AG08395 (cell line): ENCODE measurements at places on chromosomes 5 and 9.

GRCh38 chr5:124887223-124887622 is 140.8 kb upstream of the ZNF608 start:
- no peak for DNase-seq

DNA sequence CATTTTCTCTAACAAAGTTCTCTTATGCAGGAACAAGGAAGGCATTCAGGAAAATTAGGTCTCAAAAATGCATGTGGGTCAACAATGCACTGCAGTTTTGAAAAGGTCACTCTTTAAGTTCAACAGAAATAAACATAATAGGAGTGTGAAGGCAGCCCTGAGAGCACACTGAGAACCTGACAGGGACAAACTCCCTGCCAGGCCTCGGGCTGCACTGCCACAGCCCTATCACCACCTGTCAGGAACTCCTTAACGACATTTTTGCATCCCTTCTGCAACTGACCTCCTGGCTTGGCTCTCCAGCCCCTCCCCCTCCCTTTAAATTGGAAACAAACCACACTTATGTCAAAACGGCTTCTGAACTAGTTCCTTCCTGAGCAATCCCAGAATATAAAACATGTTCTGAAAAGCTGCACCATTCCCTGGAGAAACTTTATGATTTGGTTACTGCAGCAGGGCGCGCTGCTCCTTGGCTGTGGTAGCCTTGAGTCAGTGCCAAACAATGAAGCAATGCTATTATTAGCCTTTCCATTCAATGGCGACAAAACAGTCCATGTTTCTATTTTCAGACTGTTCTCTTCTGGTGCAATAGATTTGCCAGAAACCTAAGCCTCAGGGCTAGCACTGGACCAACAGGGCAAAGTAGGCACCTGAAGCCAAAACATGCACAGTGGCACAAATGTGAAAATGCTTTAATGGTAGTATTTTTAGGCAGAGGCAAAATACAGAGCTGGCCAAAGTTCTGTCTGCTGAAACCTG is 160.1 kb upstream of the ZNF608 start:
- peak; percentile 64 for DNase-seq

DNA sequence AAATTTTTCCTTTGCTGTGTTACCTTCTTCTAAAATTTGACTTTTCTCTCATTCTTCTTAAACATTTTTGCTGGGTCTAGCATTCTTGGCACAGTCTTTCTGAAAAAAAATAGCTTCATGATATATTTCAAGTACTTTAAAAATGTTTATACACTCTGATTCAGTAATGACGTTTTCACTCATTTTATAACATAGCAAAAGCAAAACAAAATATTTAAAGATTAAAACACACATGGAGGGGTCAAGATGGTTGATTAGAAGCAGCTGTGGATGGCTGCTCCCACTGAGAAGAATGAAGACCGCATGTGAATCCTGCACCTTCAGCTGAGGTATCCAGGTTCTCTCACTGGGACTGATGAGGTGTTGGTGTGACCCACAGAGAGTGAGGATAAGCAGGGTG is 188.2 kb downstream of the SGCD start:
- DNase-seq, result no peak

DNA sequence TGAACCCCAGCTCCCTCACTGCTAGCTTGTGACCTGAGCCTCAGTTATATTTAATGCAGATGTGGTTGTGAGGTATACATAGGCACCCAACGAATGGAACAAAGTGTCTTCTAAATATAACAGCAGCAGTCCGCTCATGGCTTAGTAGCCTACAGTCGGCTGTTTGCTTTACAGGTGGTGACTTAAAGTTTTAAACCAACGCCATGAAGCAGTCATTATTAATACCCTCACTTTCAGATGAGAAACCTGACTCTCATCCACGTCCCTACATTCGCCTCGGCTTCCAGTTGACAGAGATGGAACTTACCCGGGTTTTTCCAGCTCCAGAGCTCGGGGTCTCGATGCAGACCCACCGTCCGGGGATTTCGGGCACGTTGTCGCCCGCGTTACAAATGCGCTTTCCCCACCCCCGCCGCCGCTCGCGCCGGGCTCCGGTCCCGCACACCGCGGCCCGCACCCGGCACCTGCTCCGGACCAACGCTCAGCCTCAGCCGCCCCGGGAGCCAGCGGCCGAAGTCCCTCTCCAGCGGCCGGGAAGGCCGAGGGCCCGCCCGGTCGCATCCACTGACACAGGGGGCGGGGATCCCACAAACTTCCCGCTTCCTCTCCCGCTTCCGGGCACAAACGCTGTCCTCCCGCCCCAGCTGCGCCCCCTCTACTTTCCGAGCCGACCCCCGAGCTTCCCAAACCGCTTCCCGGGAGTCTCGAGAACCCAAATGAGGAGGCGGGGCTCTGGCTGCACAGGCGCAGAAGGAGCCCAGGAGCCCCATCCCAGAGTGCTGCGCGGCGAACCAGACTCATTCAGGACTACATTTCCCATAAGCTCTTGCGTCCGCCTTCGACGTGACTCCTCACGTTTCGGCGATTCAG is at the start of gene ZNF782:
ZNF782 (minus strand) TSS at position 734 of the 870 bp plus-strand sequence. CDS start 2,553 bp downstream, outside the sequence.
- DNase-seq, result peak; percentile 97

GRCh38 chr9:133378408-133378962 is 2.3 kb downstream of the STKLD1 start:
- DNase-seq, result no peak

DNA sequence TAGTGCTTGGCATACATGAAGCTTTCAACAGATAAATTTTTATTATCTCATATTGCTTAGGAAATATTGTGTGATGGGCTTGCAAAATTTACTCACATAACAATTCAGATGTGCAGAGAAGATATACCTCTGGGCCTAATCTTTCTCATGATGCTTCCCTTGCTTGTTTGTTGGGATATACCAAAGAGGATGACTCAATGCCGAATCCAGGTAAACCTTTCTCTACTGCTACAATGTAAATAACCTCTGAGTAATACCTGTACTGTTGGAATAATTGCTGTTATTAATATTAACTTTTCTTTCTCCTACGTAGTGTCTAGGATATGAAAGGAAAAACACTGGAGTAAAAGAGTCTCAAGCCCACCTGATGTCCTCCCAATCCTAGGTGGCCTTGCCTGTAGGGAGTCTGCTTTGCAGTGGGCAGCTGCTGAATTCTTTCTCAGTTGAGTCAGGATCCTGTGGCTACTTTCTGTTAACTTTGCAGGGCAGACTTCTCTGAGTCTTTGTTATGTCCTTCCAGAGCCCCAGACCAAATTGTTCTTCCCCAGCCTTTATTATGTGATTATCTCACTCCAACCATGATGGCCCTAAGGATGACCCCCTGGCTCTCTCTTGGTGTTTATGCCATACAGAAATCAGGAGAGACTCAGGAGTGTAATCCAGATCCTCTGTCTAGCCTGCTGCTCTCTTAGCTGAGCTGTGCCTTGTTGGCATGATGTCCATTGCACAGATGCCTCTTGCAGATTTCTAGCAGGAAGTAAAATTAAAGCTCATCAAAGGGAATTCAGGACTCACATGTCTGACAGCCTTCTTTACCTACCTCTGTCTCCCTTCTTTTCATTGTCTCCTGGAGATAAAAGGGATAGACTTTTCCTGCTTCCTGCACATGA is 208.1 kb downstream of the SNX18 start:
- peak; percentile 30 for DNase-seq

GRCh38 chr9:11871852-11872251 is 821.3 kb upstream of the TYRP1 start:
- no peak for DNase-seq

GRCh38 chr5:89263846-89264245 is 380.9 kb upstream of the MEF2C start:
- DNase-seq, result no peak

DNA sequence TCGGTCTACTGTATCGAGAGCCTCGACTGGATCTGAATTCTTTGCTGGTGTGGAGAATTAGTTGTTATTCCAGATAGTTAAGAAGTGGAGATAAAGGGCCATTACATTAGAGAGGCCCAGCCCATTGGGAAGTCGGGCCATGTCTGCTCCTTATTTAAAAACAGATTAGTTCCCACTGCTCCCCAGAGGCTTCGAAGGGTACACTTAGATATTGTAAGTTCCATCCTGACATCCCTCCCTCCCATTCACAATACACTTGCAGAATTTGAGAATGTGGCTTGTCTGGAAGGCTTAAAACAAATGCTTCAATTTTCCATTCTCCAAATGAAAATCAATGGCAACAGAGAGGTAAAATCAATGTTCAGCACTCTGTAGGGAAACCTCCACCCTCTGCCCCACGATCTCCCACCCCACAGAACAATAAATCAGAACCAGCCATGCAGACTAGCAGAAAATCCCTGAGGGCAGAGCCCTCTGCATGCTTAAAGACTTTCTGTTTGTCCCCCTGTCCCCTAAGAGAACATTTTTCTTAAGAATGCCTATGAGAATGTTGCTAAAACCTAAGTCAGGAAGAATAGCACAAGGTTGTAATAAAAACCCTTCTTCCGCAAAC is 364.1 kb downstream of the SPOCK1 start:
- no peak for DNase-seq

DNA sequence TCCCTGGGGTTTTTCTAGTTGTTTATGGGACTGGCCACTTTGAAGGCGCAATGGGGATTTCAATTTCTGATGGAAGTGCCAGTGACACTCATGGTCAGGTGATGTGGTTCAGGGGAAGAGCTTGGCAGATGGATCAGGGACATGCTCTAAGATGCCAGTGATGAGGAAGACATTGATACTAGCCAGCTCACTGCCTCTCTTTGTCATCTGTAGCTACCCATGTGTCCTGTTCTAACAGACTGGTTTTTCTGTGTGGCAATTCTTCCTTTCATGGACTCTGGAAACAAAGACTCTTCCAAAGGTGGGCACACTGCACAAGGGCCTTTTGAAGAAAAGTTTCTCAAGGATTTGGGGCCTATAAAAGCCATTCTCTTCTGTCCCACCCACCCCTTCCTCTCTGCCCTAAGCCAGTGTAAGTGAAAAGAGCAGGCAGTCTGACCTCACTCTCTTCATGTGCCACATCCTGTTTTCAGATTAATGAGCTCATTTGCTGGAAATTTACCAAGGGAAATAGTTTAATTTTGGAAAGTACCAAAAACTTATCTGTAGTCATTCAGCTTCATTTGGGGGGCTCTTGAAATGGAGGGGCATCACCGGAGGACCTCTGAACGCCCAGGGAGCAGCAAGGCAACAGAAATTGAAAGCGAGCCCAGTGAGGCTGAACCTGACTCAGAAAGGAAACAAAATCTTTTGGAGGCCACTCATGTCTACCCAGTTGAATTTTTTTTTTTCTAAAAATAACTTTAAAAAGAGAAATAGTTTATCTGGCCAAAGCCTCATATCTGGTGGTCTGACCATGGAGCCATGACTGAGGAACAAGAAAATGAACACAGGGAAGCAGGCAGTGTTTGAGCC is 4.9 kb upstream of the TRAF1 start:
- DNase-seq, result peak; percentile 70

GRCh38 chr9:134802216-134802795 is 78.3 kb upstream of the FCN2 start:
- DNase-seq, result no peak

GRCh38 chr9:27377147-27377807 is 80.3 kb upstream of the EQTN start:
- DNase-seq, result no peak

- DNase-seq, result no peak
Observed at GRCh38 chr5:72937517-72938061, 18.3 kb upstream of the FCHO2 start.

GRCh38 chr9:136697821-136698526 is 10.7 kb upstream of the AGPAT2 start:
- no peak for DNase-seq

GRCh38 chr5:131459216-131459615 is 175.8 kb downstream of the RAPGEF6 start:
- DNase-seq, result no peak

- DNase-seq, result peak; percentile 61
Observed at GRCh38 chr5:173315495-173316338, 12.5 kb downstream of the STC2 start.

DNA sequence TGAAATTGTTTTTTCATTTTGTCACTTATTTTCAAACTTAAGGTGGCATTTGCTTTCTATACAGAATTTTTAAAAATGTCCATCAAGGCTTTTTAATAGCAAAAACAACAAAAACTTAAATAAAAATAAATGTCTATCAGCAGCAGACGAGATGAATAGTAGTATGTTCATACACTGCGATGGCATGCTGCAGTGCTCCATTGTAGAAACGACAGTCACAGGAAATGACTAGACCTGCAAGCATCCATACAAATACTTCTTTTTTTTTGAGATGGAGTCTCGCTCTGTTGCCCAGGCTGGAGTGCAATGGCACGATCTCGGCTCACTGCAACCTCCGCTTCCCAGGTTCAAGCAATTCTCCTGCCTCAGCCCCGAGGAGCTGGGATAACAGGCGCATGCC is 41.4 kb downstream of the COL23A1 start:
- peak; percentile 43 for DNase-seq

DNA sequence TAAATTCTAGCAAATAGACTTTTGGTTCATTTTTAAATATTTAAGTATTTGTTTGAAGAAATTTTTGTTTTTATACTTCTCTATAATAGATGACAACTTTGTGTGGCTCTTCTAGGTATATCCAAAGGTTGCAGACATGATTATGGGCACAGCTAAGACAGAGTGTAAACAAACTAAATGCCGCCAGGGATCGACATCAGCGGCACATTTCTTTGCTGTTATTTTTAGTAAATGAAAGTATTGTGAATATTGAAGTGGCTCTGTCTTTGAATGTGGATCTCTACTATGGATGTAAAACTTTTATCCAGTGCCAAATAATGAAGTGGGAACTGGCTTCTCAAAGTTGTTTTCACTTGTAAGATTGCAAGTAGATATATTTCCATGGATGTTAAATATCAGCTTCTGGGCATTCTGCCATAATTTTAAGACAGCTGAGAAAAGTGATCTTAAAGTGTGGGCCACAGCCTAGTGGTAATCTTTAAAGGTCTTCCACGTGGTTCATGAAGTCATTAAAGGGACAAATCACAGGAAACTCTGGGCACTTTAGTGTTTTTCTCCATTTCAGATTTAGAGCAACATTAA is 589.9 kb downstream of the ZNF608 start:
- DNase-seq, result no peak

DNA sequence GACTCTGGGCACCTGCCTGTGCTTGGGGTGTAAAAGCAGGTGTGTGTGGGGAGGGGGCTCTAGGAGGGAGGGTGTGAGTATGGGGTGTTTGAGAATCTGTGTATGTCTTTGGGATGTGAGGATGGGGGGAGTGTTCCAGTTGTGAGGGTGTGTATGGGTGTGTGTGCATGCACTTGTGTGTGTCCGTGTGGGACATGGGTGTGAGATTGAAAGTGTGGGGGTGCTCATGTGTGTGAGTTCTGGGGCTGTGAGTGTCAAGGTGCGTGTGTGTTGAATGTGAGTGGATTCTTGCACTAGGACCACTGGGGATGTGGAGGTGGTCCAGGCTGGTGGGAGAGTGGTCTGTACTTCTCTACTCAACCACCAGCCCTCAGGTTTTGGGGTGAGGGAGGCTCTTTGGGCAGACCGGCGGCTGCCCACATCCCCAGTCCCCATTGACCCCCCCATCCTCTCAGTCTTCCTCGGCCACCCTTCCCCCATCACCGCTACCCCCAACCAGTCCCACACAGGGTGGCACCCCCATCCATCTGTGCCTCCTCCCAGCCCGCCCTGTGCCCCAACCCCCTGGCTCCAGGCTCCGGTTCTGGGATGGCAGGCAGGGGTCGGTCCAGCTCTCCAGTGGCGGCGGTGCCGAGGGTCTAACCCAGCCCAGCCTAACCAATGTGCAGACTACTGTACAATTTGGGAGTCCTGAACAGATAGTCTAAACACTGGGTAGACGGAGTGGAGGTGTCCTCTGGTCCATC is 31.5 kb downstream of the GOLGA2 start:
- peak; percentile 18 for DNase-seq
